ENCODE measurements at places on chromosomes 13 and 19. TPM values are rescaled to one million over a fixed set of nuclear protein-coding genes. Genes with fewer than 3 reads are reported as not detected.

Gene ZNF331
- total RNA-seq, result 11.6 TPM

Gene ZNF382
- total RNA-seq, result 9.6 TPM

Gene TYROBP
- total RNA-seq, result not detected

Gene KLK5
- total RNA-seq, result not detected
